Activated CD8-positive, alpha-beta memory T cell treated with anti-CD3 and anti-CD28 coated beads for 1 hour (primary cell): ENCODE measurements at places on chromosomes 16 and 17.

DNA sequence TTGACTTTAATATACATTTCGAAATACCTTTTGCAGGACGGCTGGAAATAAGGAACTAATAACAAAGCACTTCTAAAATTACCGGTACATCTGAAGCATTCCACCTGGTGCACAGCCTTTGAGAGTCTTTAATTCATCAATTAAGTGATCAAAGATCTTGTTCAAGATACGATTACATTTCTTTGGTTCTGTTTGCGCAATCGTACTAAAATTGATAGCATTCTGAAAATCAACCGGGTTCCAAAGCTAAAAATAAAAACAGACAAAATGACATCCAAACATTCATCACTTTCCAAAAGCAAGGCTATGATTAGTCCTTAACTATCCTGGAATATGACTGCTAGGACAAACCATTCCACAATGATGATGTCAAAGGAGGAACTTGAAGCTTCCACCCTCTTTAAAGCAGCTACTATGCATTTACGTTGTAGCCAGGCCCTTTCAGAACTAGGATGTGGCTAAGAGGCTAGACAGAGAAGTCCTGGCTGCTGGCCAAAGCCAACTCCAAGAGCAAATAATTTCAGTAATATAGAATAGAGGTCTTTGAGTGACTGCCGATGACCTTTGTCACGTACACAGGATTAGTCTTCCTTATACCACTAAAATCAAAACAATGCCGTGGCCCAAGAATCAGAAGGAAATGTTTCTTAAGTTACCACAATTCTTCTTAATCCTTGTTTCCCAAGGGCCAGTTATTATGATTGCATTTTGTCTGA, 299.8 kb upstream of the PSMD7 start:
- no peak for DNase-seq

- DNase-seq = no peak
Measured at GRCh38 chr17:20999841-21000532, 42.8 kb downstream of the USP22 start.

DNA sequence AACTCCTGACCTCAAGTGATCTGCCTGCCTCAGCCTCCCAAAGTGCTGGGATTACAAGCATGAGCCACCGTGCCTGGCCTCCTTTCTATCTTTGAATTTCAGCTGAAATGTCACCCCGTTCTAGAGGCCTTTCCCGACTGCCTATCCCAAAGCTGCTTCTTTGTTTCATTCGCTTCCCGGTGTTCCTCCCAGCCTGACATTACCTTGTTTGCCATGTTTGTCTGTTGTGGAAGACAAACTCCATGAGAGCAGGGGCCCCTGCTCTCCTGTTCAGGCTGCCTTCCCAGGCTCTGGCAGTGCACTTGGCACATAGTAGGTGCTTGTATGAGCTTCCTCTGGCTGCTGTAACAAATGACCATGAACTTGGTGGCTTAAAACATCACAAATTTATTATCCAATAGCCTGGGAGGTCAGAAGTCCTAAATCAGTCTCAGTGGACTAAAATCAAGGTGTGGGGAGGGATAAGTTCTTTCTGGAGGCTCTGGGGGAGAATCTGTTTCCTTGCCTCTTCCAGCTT, 2.6 kb upstream of the CCL22 start:
- no peak for DNase-seq

DNA sequence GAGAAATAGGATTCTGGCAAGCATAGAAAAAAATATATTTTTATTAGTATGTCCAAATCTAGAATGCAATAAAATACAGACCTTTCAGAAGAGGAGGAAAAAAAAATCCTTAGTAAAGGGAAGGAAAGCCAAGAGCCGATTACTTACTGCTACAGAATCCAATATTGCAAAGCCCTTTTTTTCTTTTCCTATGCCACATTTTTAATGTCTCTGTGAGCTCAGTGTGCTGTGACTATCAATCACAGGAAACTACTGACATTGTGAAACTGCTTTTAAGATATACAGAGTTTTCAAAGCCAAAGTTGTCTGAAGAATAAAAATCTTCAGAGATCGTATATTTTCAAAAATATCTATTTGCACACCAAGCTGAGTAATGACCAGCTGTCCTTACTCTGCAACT, 120.4 kb downstream of the CHD9NB start:
- DNase-seq = no peak

- no peak for DNase-seq
Measured at GRCh38 chr16:73034374-73034773, 13.6 kb downstream of the ZFHX3 start.

DNA sequence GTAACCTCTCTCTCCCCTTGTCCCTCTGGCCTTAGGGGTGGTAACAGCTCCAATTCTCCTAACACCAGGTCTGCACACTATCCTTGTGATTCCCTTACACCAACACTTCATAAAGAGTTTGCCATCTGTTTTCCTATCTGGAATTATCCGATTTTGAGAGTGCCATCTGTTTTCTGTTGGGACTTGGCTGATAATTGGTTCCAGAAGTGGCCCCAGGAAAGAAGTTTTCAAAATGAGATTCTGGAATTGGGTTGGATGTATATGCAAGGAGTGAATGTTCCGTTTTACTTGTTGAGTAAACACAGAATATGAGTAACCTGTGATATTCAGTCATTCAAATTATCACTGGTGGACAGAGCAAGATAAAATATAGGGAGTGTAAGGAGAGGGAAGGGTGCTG, 134.1 kb upstream of the HS3ST3A1 start:
- no peak for DNase-seq

GRCh38 chr17:17181666-17182597, 24.2 kb downstream of the PLD6 start:
- no peak for DNase-seq

- no peak for DNase-seq
Measured at GRCh38 chr17:51298508-51299371, 38.4 kb downstream of the UTP18 start.

DNA sequence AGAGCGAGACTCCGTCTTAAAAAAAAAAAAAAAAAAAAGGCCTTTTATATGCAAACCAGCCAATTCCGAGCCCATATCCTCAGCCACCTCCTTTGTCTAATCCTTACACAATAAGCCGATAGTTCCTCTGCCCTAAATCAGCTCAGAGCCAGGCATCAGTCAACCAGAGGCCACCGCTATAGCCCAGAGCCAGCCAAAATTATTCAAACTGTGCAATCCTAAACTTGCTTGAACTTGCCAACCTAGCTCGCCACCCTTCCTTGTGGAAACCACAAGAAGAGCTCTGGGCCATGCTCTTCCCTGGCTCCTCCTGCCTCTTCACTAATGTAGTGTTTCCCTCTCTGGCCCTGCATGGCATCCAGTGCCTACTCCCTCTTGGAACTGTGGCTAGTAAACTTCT, 17.7 kb downstream of the ITGAL start:
- no peak for DNase-seq

DNA sequence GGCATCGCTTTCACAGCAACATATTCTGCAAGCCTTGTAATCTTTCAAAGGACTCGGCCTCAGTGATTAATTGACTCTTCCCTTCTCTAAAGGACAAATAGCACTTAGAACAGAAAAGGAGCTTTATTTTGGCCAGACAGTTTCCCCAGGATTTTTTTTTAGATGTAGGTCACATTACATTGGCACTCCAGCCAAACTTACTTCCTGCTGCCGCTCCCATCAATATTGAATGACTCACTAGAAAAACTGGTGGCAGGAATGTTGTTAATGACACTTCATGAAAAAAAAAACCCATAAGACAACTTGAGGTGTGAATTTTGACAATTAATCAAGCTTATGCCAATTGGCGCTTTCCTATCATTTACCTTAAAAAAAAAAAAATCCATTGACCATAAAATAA, 432.6 kb downstream of the TOX3 start:
- no peak for DNase-seq

- DNase-seq = no peak
Measured at GRCh38 chr16:61471737-61472136, 564.5 kb downstream of the CDH8 start.

DNA sequence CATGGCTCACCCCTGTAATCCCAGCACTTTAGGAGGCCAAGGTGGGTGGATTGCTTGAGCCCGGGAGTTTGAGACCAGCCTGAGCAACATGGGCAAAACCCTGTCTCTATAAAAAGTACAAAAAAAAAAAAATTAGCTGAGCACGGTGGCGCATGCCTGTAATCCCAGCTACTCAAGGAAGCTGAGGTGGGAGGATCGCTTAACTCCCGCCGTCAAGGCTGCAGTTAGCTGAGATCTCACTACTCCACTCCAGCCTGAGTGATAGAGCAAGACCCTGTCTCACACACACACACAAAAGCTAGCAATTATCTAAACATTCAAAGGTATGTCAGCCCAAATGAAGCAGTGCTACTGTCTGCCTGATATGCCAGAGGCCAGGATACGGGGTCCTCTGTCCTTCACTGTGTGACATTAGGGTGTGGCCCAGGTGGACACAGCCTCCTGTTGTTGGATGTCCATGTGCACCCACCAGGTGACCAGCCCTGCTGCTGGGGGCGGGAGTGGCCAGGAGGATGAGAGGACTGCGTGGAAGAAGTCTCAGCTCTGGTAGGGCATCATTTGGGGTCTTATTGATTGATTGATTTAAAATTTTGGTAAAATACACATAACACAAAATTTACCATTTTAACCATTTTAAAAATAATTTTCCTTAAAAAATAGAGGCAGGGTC, 3.9 kb downstream of the NLRC3 start:
- DNase-seq = no peak

DNA sequence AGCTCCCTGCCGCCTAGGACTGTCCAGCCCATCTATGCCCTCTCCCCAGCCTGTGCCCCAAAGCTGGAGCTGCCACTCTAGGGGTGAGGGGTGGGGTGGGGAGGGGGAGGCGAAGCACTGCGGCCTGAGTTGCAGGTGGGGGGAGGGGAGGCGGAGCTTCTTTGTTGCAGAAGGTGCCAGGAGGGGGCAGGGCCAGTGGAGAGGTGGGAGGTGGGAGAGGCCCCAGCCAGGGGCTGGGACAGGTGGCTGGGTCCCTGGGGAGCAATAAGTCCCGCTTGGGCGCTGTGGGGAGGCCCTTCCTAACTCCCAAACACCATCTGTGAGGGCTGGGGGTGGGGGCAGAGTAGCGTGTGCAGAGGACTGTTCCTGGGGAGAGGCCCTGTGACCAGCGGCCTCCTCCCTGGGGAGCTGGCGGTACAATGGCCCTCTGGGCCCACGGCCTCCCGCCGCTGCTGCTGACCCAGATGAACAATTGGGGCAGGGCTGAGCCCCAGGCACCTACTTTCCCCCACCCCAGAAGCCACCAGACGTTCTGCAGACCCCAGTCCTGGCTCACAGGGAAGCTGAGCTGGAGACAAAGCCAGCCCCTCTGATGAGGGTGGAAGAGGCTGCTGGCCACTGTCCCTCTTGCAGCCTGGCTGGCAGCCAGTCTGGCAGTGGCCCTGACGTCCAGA, 2.2 kb upstream of the NTN3 start:
- DNase-seq = no peak
